ENCODE measurements at places on chromosomes 2 and 18.

GRCh38 chr2:46878886-46879285, 36.7 kb downstream of the MCFD2 start:
- no peak for DNase-seq

DNA sequence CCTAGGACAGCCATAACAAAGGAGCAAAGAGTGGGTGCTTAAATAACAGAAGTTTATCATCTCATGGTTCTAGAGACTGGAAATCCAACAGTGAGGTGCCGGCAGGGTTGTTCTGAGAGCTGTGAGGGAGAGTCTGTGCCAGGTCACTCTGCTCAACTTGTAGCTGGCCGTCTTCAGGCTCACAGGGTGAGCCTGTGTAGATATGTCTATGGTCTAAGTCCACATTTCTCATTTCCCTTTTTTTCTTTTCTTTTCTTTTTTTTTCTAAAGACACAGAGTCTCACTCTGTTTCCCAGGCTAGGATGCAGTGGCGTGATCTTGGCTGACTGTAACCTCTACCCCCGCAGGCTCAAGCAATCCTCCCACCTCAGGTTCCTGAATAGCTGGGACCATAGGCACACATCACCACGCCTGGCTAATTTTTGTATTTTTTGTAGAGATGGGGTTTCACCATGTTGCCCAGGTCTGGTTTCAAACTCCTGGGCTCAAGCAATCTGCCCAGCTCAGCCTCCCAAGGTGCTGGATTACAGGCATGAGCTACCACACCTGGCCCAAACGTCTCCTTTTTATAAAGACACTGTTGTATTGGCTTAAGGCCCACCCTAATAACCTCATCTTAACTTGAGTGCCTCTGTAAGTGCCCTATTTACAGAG, 142.2 kb downstream of the SP3 start:
- no peak for DNase-seq

DNA sequence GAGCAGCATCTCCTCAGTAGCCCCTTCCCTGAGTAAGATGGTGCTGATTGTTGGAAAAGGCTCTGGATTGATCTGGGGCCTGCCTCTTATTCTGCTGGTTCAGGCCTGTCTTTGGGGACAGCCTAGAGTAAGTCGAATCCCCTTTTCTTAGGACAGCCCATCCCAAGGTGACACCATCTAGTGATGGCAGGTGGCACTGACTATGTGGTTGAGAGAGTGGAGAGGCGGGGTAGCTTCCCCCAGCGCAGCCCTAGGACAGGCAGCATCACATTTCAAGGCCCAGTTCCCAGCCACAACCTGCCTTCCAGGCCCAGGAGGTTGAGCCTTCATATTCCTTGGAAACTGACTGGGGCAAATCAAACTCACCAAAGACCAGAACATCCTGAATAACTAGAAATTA, 69.1 kb upstream of the B3GNT7 start:
- no peak for DNase-seq

DNA sequence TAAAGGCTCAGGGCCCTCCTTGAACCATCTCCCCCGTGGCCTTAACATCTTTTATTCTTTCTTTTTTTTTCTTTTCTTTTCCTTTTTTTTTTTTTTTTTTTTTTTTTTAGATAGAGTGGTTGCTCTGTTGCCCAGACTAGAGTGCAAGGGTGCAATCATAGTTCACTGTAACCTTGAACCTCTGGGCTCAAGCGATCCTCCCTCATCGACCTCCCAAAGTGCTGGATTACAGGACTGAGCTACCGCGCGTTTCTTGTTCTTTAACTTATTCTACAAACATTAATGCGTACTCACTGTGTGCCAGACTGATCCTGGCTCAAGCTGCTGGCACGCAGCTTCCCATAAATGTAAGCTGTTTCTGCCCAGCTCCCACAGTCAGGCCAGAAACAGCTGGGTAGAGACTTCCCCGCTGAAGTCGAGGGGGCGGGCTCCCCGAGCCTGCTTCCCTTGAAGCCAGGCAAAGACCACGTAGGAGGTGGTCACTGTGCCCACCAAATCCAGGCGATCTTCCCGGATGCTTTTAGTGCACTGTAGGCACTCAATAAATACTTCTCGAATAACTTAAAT, 29.2 kb upstream of the ATP6V1B1 start:
- DNase-seq = no peak

GRCh38 chr2:61100801-61101200, 35.1 kb downstream of the SANBR start:
- no peak for DNase-seq

GRCh38 chr2:100767810-100768806, 51.8 kb upstream of the NPAS2 start:
- DNase-seq = no peak

GRCh38 chr2:33529771-33530481, 53.5 kb downstream of the RASGRP3 start:
- DNase-seq = no peak

DNA sequence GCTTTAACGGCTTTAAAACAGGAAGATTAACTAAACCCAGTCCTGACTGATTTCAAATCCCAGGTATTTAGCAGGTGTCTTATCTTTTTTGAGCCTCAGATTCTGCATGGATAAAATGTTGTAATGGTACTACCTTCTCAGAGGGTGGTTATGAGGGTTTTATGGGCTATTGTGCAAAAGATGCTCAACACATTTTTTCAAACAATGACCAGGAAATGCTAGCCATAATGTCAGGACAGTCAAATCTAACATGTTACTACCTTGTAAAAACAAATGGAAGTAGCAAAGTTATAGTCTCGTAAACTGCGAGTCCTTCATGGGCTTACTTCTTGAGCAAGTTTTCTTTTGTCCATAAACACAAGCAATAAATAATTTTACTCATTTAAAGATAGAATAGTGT, 162.1 kb upstream of the TFPI start:
- DNase-seq = no peak

DNA sequence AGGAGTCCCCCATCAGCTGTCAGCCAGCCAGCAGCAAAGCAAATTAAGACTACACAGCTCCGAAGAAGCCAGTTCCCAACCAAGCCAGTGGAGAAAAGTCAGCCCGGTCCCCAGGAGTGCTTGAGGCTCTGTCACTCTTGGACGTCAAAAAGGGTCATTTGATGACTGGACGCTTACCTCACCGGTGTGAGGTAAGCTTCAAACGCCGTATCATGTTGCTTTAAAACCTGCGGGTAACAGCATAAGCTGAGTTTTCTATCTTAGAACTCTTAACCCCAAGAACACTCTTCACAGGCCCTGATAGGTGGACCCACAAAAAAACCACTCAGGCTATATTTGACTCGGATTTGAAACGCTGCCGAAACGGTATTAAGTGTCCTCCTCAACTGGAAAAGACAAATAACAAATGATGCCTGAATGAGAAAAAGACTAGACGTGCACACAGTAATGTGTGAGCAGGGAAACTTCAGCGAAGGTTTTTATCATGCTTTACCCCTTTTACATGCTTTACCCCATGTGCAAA, 682 bp upstream of the LNPK start:
- DNase-seq = no peak

DNA sequence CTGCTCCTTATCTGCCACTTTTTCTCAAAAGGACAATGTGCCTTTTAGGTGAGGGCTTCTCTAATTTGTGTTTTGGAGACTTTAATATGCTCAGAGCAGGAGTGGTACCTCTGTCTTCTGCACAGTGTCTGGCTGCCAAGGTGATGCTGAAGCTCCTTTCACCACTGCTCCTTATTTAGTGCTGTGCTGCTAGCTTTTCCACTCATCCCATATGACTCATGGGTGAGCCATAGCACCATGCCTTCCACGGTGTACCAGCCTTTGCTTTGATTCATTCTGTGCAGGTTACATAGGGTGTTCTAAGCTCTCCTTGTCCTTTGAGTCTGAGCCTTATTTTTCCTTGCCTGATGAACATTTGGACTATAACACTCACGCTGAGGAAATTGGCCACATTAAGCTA, 202.4 kb downstream of the ARL6IP6 start:
- DNase-seq = no peak

GRCh38 chr2:103289105-103289725, 527.4 kb downstream of the TMEM182 start:
- no peak for DNase-seq

DNA sequence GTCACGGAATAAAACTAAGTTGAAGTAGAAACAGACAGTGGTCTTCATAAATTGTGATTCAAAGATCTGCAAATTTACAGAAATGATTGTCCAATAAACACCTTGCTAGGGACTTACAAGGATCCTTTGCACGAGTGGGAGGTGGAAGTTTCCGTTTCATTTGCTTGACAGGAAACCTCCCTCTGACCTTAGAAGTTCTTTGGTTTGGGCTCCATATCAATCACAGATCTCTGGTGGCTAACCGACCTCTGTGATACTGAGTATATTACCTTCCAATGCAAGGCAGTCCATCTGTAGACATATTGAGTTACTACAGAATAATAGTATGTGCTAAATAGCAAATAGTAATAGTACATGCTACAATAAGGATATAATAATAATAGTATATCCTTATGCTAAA, 33.7 kb upstream of the RNF152 start:
- DNase-seq = peak; percentile 84

DNA sequence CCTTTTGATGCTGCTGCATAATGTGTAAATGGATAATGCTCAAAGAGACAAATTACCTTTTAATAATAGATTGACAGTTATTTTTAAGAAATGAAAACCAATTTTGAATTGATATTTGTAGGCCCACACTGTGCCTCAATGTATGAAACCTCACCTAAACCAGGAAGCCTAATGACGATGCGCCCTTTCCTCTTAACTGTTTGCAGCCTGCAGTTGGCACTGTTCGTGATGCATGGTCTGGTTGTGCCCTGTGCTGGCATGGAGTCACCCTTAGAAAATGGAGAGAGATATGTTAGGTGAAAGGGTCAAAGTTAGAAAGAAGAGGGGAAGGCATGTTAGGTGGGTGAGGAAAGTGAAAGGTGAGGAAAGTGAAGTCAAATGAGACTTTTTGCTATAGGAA, 390.2 kb downstream of the PTPRM start:
- DNase-seq = no peak
